Colonic mucosa (tissue), 4 donors: ENCODE measurements at places on chromosomes 5 and 9. TPM values are rescaled to one million over a fixed set of nuclear protein-coding genes. Genes with fewer than 3 reads are reported as not detected.
A peak's percentile ranks its signal among the peaks of the same experiment; 100 is the strongest.

GRCh38 chr5:177592010-177592834, at the start of gene TMED9:
Gene TMED9 (plus strand): TSS chr5:177592203. CDS start chr5:177592215, 12 bp downstream.
- peak; percentile 90 for DNase-seq
- no peaks in the 10 kb centered on the region for H3K27me3 ChIP-seq
- peak within 1 kb of the TSS; percentile 85 for H3K27ac ChIP-seq

- H3K4me3 ChIP-seq = no peak overlapping the region
- no peaks in the 10 kb centered on the region for H3K27me3 ChIP-seq
- H3K27ac ChIP-seq = no peak overlapping the region
Observed at GRCh38 chr9:125703662-125704061, 3.3 kb downstream of the MAPKAP1 start.

- H3K4me1 ChIP-seq = no peaks in the 10 kb centered on the region
- H3K4me3 ChIP-seq = no peak overlapping the region
- H3K27ac ChIP-seq = no peak overlapping the region
- H3K27me3 ChIP-seq = no peaks in the 10 kb centered on the region
- DNase-seq = no peak
Observed at GRCh38 chr9:28120626-28121025, 547.3 kb upstream of the C9orf72 start.

- no peak overlapping the region for H3K27ac ChIP-seq
- no peak for DNase-seq
- H3K4me1 ChIP-seq = peaks cover 2% of the 10 kb centered on the region
- H3K4me3 ChIP-seq = no peak overlapping the region
- peaks cover 58% of the 10 kb centered on the region for H3K27me3 ChIP-seq
Observed at GRCh38 chr9:136659861-136660784, 2.6 kb upstream of the EGFL7 start.

DNA sequence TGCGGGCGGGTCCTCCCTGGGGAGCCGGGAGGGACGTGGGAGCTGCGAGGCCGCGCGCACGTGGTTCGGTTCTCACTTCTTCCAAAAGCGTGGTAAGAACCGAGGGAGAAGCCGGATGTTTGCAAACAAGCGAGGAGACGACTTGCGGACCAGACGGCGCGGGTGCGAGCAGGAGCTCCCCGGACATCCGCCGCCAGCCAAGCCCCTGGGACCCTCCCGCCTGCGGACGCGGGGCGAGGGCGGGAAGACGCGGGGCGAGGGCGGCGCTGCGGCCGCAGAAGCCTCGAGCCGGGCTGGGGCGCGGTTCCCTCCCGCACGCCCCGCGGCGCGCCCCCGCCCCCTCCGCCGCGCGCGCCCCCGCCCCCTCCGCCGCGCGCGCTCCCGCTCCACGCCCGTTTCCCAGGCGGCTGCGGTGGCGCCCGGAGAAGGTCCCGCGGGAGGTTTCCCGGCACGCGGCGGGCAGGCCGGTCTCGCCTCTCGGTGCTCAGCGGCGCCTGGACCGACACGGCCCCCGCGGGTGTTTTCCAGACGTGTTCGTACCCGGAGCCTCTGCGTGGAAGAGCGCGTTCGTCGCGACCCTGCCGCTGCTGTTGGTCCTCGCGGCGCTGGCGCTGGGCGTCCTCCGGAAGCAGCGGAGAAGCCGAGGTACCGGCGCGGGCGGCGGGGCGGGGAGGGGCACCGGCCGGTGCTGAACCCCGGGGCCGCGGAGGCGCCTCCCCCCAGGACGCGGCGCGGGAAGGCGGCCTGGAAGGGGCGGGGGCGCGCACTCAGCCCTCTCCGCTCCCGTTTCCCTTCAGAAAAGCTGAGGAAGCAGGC, 12.8 kb downstream of the BTNL9 start:
- H3K27me3 ChIP-seq = peaks cover 50% of the 10 kb centered on the region
- no peak for DNase-seq
- H3K4me3 ChIP-seq = peak overlapping the region; percentile 59
- no peaks in the 10 kb centered on the region for H3K4me1 ChIP-seq

- no peaks in the 10 kb centered on the region for H3K36me3 ChIP-seq
- no peak overlapping the region for H3K4me3 ChIP-seq
- DNase-seq = no peak
- H3K27ac ChIP-seq = no peak overlapping the region
- no peaks in the 10 kb centered on the region for H3K4me1 ChIP-seq
Observed at GRCh38 chr9:134501761-134502265, 139.8 kb upstream of the COL5A1 start.

GRCh38 chr9:124238546-124239140, 19.1 kb upstream of the NEK6 start:
- peaks cover 19% of the 10 kb centered on the region for H3K4me1 ChIP-seq
- no peak overlapping the region for H3K27ac ChIP-seq
- H3K36me3 ChIP-seq = no peaks in the 10 kb centered on the region
- DNase-seq = no peak
- no peaks in the 10 kb centered on the region for H3K27me3 ChIP-seq
- no peak overlapping the region for H3K4me3 ChIP-seq

DNA sequence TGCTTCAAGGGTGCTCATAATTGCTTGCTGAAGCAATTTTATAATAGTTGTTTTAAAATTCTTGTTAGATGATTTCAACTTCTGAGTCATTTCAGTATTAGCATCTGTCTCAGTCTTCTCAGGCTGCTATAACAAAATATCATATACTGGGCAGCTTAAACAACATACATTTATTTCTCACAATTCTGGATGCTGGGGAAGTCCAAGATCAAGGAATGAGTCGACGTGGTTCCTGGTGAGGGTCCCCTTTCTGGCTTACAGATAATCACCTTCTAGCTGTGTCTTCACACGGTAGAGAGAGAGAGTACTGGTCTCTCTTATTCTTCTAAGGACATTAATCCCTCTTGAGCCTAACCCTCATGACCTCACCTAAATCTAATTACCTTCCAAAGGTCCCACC, 160.4 kb downstream of the SIL1 start:
- H3K36me3 ChIP-seq = no peaks in the 10 kb centered on the region
- no peak overlapping the region for H3K27ac ChIP-seq
- H3K4me3 ChIP-seq = no peak overlapping the region

DNA sequence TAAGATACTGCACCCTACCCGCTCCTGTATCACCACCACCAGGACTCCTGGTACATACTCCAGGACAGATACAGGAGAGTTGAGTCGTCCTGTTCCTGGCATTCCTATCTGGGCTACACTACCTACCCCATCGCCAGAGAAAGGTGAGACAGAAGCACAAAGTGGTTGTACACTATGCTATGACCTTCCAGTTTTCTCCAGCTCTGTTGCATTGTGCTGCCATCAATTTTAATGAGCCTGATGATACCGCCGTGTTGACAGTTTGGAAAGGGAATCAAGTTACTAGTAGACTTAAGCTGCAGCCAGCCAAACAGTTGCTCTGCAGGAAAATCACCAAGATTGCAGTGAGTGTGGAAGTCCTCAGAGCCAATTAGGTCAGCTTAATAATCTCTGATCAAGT, 35.2 kb downstream of the ANP32B start:
- no peak overlapping the region for H3K27ac ChIP-seq
- no peak for DNase-seq
- no peaks in the 10 kb centered on the region for H3K4me1 ChIP-seq
- no peaks in the 10 kb centered on the region for H3K27me3 ChIP-seq

- H3K4me1 ChIP-seq = no peaks in the 10 kb centered on the region
- no peak overlapping the region for H3K4me3 ChIP-seq
- no peaks in the 10 kb centered on the region for H3K27me3 ChIP-seq
- no peak overlapping the region for H3K27ac ChIP-seq
- DNase-seq = no peak
Observed at GRCh38 chr9:88090151-88090581, 48.1 kb downstream of the SPATA31C2 start.

Gene SCGB3A2
- total RNA-seq = 0.67 TPM

Gene TOMM5
- total RNA-seq = 59.9 TPM

Gene SHOC1
- total RNA-seq = not detected

Gene PCDHB3
- 0.40 TPM for total RNA-seq

Gene DNAJC18
- 3.6 TPM for total RNA-seq

Gene DBH
- total RNA-seq = not detected

Gene DOCK2
- total RNA-seq = 4.8 TPM

Gene CTSV
- total RNA-seq = 4.8 TPM
